Cardiac fibroblast (primary cell): ENCODE measurements at places on chromosomes 16 and 17.

- DNase-seq, result no peak
These were observed 10.9 kb upstream of the STAT3 start for GRCh38 chr17:42399121-42399520.

GRCh38 chr17:28579526-28579925, 2.8 kb upstream of the ALDOC start:
- no peak for DNase-seq

DNA sequence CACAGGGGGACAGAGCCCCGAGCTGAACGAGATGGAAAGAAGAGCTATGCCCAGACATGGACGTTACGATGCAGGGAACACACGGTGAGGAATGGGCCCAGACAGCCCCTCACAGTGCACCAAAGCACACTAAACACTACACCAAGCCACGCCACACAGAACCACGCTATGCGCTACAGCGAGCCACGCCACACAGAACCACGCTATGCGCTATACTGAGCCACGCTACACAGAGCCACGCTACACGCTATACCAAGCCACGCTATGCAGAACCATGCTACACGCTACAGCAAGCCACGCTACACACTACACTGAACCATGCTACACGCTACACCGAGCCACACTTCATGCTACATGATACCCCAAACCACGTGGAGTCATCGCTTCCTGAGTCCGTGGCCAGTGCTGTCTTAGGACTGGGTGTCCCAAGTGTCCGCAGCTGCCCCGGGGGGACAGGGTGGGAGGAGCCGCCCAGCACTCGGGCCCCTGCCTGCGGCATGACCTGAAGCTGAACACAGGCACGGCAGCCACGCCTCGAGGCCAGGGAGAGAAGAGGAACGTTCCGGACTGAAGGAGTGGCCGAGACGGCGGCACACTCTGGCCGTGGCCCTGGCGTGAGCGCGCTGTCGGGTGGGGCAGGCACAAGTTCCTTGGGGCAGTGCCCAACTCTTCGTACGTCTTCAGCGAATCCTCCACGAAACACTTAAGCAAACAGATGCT, 61.3 kb downstream of the LMF1 start:
- DNase-seq, result no peak

GRCh38 chr17:19386974-19387920, at the start of gene MFAP4:
Gene MFAP4, minus strand, starts transcription at chr17:19387190. Its CDS starts 35 bp downstream, at chr17:19387155.
- DNase-seq, result peak; percentile 76

- no peak for DNase-seq
These were observed 698.5 kb upstream of the RBFOX1 start for GRCh38 chr16:6634151-6634550.

- no peak for DNase-seq
These were observed 10.1 kb downstream of the PLXDC1 start for GRCh38 chr17:39141294-39141693.

- DNase-seq, result no peak
These were observed 42.8 kb upstream of the GSE1 start for GRCh38 chr16:85570213-85570734.

DNA sequence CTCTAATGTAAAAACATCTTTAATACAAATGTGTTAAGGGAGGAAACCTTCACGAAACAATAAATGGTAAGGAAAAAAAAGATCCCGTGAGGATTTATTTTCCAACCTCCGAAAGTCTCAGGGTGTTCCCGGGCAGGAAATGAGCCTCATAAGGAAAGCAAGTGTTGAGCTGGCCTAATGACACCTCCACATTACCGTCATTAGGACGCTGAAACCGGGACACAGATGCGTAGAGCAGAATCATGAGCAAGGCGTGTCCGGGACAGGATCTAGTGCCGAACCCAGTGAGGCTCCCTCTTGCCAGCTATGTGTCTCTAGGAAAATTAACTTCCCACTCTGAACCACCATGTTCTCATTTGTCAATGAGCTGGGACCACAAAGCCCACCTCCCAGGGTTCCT, 22.7 kb upstream of the CYTH1 start:
- DNase-seq, result no peak

DNA sequence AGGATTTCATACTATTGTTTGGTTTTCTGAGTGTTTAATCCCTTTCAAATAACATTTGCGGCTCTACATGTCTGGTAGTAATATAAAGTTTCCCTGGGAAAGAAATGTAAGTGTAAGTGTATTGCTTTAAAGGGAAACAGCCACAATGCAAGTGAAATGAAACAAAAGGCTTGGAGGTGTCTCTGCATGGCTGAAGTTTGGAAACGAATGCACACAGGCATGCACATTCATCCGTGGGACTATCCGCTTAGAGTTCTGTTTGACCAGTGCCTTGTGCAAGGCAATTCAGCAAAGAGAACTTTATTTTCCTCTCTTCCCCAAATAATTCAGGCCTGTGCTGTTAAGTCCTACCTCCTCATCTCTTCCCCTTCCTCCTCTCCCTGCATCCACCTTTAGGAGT, 56.1 kb upstream of the MRTFB start:
- DNase-seq, result no peak

DNA sequence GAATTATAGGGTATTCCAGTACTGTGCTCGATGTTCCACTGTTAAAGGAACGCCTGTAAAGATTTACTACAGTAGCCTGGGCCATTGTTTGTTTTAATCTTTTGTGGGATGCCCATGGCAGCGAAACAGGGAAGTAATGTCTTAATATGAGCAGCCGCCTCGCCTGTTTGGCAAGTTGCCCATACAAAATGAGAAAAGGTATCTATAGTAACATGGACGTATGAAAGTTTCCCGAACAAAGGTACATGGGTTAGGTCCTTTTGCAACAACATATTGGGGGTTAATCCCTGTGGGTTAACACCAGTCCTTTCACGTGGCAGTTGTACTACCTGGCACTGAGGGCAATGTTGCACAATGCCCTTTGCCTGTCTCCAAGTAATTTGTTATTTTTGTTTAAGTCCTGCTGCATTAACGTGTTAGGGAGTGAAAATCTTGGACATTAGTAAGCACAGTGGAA, 21.1 kb upstream of the TMC5 start:
- no peak for DNase-seq

- DNase-seq, result no peak
These were observed 1.2 kb downstream of the HSDL1 start for GRCh38 chr16:84143784-84144199.

GRCh38 chr17:11511696-11512095, 86.6 kb upstream of the DNAH9 start:
- no peak for DNase-seq
